ENCODE measurements at places on chromosomes 11 and 22.

DNA sequence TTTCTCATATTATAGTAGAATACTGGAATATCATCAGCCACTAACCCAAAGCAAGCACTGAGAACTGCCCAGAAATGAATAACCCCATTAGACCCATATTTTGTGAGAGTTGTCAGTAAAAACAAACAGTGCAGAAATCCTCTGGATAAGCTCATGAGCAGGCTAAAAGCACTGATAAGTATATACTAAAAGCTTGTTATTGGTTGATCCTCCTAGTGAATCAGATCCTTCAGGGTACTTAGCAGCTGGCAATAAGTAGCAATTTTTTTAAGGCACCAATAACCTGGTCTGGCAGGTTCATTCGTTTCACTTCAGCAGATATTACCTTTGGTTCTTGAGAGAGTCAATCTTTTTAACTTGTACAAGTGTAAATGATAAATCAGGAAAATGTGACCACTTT is 1.2 kb downstream of the NOX4 start:
- no peak for DNase-seq

- DNase-seq, result no peak
These were observed 239.9 kb downstream of the CNTN5 start for GRCh38 chr11:99260696-99261095.

DNA sequence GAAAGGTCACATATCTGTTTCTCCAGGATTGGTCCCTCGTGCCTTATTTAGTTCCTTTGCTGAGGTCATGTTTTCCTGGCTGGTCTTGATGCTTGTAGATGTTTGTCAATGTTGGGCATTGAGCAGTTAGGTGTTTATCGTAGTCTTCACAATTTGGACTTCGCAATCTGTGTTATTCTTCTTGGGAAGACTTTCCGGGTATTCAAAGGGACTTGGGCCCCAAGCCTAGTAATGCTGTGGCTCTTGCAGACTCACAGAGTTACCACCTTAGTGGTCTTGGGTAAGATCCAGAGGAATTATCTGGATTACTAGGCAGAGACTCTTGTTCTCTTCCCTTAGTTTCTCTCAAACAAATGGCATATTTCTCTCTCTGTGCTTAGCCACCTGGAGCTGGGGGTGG is 223.5 kb downstream of the GRIK4 start:
- no peak for DNase-seq

DNA sequence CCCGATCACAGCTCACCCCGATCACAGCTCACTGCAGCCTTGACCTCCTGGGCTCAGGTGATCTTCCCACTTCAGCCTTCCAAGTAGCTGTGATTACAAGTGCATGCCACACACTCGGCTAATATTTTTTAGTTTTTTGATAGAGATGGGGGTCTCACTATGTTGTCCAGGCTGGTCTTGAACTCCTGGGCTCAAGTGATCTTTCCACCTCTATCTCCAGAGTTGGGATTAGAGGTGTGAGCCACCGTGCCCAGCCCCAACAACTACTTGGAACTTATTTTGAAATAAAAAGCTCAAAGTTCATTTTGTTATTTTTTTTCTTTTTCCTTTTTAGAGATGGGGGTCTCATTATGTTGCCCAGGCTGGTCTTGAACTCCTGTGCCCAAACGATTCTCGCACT is 27.8 kb upstream of the SLC25A1 start:
- DNase-seq, result no peak

DNA sequence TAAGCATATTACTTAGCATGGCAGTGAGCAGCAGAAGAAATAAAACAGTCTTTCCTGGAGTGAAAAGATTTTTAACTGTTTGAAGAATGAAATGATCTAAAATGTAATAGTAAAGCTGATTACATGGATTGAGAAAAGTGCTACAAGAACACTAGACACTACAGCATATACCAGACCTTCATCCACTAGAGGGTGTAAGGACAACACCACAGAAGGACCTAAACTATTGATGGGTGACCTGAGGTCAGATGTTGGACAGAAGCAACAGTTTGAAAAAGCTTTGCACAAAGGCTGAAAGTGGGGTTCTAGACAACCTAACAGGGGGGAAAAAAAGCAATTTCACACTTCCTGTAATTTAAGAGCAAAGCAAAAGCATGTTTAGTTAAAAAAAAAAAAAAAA is 97.7 kb downstream of the RBFOX2 start:
- DNase-seq, result no peak

DNA sequence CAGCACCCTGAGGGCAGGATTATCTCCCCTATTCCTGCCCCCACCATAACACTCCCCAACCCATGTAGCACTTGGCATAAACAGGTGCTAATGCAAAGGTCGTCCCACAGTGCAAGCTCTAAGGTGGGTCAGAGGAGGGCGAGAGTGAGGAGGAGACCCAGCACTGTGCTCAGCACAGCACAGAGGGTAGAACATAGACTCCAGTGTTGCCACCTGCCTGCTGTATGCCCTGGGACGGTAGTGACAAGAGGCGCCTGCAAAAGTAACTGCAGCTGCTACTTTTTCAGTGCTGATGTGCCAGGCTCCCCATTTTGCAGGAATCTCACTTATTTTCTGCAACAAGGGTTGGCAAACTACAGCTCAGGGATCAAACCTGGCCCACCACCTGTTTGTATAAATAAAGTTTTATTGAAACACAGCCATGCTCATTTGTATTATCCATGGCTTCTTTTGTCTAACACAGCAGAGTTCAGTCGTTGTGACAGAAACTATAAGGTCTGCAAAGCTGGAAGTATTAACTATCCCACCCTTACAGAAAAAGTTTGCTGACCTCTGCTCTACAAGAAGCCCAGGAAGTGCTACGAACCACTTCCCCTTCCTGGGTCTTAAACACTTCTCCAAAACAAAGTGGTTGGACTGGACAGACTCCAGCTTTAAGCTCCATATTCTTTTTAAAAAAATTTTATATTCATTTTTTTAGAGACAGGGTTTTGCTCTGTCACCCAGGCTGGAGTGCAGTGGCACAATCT is 16.9 kb upstream of the CDC42BPG start:
- no peak for DNase-seq

DNA sequence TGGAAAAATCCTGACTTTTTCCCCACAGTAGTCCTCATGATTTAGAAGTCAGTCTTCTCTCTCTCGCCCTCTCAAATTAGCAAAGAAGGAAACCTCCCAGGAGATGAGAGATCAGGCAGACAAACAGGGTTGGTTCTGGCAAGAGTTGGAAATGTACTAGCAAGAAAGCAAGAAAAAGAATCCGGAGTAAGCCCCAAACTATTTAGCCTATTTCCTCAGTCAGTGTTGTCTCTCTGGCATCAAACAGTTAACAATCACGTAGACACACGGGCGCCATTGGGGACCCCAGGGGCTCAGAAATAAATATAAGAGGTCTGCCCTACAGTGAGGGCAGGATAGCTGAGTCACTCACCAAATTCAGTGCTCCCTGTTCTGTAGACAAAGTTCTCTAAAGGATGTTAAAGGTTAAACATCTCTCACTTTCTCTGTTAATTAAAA is 4.7 kb downstream of the C11orf52 start:
- DNase-seq, result no peak

DNA sequence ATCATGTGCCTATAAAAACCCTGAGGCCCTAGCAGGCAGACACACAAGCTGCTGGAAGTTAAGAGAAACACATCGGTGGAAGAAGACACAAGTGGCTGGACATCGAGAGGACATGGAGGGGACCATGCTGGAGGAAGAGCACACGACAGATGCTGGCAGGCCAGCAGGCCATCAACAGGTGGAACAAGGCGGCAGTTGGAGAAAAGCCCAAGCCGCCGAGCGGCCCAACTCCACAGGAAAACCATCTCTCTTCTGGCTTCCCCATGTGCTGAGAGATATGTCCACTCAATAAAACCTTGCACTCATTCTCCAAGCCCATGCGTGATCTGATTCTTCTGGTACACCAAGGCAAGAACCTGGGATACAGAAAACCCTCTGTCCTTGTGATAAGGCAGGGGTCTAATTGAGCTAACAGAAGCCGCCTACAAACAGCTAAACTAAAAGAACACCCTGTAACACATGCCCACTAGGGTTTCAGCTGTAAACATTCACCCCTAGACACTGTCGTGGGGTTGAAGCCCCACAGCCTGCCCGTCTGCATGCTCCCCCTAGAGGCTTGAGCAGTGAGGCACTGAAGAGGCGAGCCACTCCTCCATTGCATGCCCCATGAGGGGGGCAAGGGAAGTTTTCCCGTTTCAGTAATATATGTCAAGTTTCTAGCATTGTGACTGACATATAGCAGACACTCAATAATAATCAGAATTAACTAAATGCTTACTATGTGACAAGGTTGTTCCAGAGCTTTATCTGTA is 39.0 kb upstream of the MMP20 start:
- DNase-seq, result no peak

DNA sequence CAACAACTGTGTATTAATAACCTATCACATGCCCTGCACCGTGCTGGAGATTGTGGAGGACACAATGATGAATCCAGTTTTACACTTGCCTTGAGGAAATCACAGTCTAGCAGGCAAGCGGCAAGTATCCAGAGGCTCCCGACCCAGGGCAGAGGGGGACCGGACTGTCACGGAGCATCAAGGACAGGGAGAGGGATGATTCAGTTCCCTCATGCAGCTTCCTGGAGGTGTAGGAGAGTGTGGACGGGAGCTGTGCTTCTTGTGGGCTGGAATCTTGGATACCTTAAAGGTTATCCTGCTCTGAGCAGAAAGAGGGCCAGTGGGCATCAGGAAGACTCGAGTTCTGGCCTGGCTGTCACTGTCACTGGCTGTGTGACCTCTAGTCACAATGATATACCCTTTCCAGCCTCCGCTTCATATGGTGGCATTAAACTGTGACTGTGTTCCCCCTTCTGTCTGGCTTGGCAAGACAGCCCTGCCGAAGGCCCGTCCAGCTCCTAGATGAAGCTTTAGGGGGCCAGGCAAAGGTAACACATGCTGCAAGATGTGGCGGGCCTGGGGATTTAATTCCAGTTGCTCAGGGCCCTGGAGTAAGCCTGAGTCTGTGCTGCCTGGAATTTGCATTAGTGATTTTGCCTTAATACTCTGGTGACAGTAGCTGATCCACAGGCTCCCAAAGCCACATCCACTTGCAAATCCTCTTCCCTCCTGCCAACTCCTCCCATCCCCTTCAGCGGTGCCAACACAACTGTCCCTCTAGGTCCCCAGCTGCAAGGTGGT is 162.8 kb downstream of the DSCAML1 start:
- no peak for DNase-seq

Measured in ureter (tissue), 1 donor.